Renal cortex interstitium (tissue), 15 donors: ENCODE measurements at places on chromosomes 16 and 17.

DNA sequence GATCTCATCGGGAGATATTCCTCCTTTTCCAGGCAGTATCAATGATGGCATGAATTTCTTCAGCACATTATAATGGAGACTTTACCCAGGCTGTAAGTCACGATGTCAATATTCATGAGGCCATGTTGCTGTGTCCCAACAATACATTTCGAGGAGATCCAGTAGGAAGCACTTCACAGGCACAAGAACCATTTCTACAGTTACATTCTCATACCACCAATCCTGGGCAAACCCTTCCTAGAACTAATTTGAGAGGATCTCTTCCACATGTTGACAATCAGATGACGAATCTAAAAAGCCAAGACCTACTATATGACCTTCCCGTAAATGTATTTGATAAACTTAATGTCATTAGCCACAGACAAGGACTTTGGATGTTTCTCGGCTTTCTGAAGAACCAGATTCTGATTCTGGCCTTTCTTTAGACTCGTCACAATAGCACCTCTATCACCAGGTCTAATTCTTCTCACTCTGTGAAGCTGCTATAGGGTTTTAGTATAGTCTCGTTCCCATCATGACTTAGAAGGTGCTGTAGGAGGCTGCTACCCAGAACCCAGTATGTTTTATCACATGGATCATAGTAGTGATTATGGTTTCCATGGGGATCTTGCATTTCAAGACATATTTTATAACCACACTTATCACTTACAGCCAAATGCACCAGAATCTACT lies 40.2 kb downstream of the C16orf87 start:
- no peak for DNase-seq

GRCh38 chr16:89135166-89135565 lies 36.4 kb upstream of the CDH15 start:
- DNase-seq: no peak

- DNase-seq: no peak
Measured at GRCh38 chr17:13055131-13055530, 37.3 kb upstream of the ELAC2 start.

GRCh38 chr17:37502009-37502936 lies 12.6 kb downstream of the DUSP14 start:
- no peak for DNase-seq

- DNase-seq: no peak
Measured at GRCh38 chr16:1285669-1286512, 23.5 kb upstream of the UBE2I start.

GRCh38 chr17:28645576-28645939 lies 600 bp upstream of the BLTP2 start:
- DNase-seq: no peak

- DNase-seq: no peak
Measured at GRCh38 chr17:38608648-38609047, 2.9 kb upstream of the SRCIN1 start.
